ENCODE measurements at places on chromosomes 6 and 20.

DNA sequence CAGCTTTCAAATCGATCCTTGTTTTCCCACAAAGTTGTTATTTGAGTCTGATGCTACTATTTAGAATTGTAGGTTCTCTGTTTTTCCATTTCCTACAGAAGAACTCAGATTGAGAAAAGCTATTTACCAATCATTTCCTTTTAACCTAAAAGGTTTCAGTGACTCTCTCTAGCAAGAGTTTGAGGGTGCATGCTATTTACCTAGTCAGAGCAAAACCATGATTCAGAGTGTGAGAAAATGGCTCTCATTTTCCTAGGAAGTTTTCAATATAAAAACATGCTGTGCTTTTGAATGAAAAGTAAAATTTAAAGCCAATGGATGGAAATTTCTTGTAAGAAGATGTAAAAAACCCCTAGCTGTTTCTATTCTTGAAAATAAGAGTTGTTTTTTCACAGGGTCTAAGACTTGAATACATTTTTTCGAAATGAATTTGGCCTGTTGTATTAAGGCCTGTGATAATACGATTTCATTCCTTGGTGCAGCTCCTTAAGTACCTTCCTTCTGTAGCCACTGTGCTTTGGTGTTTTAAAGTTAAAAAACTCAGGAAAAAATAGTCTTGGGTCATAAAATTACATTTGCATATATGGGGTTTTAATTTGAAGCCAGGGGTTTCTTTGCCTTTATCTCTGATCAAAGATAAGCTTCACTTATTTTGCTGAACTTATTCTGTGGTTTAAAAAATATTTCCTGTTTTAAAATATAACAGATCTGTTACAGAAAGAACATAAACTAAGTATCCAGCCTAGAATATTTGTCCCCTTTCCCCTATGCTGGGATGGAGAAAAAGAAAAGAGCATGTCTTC, 18.0 kb upstream of the RSPH3 start:
- no peak for DNase-seq

DNA sequence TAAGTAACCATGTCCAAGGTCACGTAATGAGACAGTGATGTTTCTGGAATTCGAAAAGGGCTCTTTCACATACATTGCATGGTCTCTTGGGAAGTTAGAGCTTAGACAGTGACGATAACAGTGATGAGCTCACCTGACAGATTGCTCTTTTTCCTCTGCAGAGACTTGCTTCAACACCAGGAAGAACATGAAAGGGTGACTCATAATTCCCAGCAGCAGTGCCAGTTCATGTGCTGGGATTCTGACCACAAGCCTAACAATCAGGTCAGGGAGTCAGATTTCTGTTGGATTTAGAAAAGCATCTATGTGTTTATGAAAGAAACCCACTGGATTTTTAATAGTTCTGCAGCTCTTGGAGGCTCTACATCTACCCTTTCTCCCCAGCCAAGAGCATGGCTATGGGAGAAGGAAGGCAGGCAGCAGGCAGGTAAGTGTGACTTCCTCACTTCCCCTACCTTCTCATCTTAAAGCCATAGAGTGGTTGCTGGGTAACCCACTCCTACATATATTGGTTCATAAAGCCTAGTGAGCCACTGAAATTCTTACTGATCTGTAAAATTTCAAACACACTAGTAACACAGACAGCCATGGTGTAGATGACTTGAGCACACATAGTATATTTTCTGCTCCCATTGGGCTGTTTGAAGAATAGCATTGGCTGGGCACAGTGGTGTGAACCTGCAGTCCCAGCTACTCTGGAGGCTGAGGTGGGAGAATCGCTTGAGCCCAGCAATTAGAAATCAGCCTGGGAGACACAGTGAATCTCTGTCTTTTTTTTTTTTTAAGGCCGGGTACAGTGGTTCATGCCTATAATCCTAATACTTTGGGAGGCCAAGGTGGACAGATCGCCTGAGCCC, 44.4 kb upstream of the LOC128125822 start:
- DNase-seq, result no peak

- no peak for DNase-seq
These were observed 300.7 kb downstream of the TENT5A start for GRCh38 chr6:81451787-81452186.

- DNase-seq, result no peak
These were observed 289.6 kb downstream of the EPM2A start for GRCh38 chr6:145445674-145446073.

GRCh38 chr6:40479706-40480105, 107.5 kb downstream of the LRFN2 start:
- DNase-seq, result no peak

GRCh38 chr20:22771706-22772105, 187.3 kb upstream of the FOXA2 start:
- no peak for DNase-seq

GRCh38 chr6:39958947-39959346, 24.7 kb upstream of the MOCS1 start:
- DNase-seq, result no peak

- DNase-seq, result no peak
These were observed 272.9 kb upstream of the FERMT1 start for GRCh38 chr20:6395695-6396094.

DNA sequence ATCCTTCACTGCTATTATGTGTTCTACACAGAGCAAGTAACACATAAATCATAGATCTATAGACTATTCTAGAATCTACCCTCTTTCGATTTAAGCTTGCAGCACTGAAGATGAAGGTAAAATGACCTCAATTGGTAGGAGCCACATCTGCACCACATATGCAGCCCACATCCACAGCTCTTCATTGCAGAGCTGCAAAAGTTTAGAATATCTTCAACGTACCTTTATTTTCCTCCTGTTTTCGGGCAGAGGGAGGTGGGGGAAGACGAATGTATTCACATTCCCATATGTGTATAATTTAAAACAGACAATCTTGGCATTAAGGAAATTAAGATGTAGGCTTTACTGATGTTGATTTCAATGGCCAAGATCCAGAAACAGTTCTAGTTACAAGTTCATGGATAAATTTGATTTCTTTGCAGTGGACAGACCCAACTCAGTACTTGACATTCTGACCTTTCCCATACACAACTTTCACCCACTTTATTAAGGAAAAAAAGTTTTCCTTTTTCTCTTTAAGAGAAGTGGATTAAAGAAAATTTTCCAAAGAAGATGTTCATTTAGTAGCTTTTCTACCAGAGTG, 14.0 kb downstream of the EPB41L2 start:
- DNase-seq, result no peak

All from activated T-cell treated with anti-CD3 and anti-CD28 coated beads, Interleukin-2, amount 50 U/mL, for 24 hours (primary cell).